Thymus (tissue), 14 donors: ENCODE measurements at places on chromosomes 16 and 17.
A peak's percentile ranks its signal among the peaks of the same experiment; 100 is the strongest.

- no peak for DNase-seq
Measured at GRCh38 chr17:74711058-74711824, 1.5 kb downstream of the CD300LF start.

DNA sequence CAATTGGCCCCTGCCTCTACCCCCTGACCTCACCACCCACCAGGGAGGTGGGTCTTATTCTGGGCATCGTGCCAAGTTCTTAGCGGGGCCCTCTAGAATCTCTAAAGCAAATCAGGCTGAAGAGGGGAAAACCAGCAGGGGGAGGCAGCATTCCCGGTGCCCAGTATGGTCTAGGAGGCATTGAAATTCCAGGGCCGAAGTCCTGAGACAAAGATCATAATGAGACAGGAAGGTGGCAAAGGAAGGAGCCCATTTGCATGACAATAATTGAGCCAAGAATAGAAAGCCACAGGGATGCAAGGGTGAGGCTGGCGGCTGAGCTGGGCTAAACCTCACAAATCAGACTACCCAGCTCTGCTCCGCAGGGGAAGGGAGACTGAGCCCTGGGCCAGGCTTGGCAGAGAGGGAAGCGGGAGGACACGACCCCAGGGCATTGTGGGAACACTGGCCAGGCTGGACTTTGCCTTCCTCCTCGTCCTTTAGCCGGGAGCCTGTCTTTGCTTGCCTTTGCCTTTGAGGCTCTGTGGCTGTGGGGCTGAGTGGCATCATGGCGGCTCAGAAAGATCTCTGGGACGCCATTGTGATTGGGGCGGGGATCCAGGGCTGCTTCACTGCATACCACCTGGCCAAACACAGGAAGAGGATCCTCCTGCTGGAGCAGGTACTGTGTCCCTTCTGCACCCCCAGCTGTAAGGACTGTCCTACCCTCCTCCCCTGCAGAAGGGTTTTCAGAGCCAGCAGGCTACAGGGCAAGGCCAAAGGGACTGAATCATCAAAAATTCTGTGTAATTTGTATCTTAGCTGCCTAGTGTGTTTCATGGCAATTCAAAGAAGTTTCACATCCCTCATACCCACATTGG lies at the start of gene PIPOX:
Gene PIPOX, plus strand, starts transcription at position 463 of the 860 bp plus-strand sequence. Its CDS starts 85 bp downstream, at position 548.
- no peak for DNase-seq

GRCh38 chr17:58189436-58190146 lies 2.9 kb upstream of the EPX start:
- no peak for DNase-seq

DNA sequence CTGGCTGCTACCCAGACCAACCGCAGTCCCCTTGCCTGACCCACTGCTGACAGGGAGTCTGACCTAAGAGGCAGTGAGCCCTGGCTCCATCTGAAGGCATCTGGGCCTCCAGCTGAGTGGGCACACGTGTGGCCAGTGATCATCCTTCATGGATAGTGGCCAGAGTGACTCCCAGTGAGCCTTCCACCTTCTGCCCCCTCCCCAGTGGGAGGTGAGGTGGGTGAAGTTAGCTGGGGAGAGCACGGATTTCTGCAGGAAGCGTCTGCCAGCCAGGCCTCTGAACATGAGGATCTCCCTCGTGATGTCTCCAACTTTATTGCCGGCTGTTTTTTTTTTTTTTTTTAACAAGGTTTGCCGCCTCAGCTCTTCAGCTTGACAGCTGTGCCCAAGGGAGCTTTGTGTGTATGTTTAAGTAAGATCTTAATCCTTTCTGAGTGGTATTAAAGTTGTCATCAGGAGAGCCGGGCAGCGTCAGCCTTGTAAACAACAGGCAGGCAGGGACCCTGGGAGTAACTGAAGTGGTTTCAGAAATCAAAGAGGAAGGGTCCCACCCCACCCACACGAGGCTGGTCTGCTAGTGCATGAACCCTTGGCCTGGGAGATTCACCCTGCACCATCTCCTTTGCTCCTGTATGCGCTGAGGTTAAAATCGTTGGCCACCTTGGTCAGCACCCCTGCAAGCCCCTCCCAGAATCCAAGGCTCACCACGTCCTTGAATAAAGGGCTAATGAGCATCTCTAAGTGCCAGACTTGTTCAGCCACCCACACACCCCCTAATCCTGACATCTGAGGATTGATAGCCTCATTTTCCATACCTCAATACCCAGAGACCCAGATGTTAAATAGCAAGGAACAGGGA lies 33.3 kb downstream of the RHBDL3 start:
- DNase-seq = no peak

GRCh38 chr16:47392081-47392480 lies 68.8 kb downstream of the ITFG1 start:
- peak; percentile 8 for DNase-seq

- DNase-seq = no peak
Measured at GRCh38 chr17:81517339-81518112, 4.9 kb upstream of the ACTG1 start.

- DNase-seq = no peak
Measured at GRCh38 chr16:85625053-85625452, 11.9 kb downstream of the GSE1 start.

GRCh38 chr16:87132361-87133014 lies 184.7 kb downstream of the C16orf95 start:
- no peak for DNase-seq

DNA sequence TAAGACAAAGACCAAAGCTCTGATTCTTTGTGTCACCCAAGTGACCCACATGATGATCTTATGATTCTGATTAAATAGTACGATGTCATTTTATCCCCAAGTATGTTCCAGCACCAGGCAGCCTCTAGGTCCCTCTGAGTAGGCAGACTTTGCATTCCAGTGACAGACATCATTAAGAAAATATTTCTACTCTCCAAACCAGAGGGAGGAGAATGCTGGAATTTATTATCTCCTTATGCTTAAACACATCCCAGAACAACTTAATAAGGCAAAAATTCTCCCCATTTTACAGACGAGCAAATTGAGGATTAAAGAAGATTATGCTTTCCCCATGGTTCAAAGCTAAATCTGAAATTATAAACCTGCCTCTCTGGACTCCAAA lies 192.8 kb upstream of the CDH11 start:
- DNase-seq = no peak

GRCh38 chr17:17500999-17501605 lies 4.9 kb upstream of the RASD1 start:
- no peak for DNase-seq

DNA sequence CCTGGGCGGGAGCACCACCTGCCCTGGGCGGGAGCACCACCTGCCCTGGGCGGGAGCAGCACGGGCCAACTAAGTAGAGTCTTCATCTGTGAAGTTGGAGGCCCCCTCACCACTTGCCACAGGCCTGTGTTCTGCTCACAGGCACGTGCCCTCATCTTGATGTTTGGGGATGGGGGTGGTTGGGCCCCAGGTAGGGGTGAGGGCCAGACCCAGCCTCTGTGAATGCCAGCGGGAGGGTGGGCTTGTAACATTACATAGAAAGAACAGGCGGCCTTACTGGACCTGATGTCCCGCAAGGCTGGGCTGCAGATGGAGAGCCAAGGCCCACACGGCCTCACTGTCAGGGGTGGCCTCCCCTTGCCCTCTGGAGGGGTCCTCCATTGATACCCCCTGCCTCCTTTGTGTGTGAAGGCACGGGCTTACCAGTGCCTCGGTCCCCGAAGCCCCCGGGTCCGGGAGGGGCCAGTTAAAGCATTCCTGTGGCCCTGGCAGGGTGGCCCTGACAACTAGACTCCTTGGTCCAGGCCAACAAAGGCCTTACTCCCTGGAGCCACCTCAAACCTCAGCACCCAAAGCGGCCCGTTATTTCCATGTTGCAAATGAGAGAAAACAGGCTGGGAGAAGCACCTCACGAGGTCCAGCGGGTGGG lies 1.1 kb upstream of the SLC16A3 start:
- DNase-seq = no peak

- DNase-seq = no peak
Measured at GRCh38 chr16:89197033-89197632, 3.2 kb downstream of the SLC22A31 start.

DNA sequence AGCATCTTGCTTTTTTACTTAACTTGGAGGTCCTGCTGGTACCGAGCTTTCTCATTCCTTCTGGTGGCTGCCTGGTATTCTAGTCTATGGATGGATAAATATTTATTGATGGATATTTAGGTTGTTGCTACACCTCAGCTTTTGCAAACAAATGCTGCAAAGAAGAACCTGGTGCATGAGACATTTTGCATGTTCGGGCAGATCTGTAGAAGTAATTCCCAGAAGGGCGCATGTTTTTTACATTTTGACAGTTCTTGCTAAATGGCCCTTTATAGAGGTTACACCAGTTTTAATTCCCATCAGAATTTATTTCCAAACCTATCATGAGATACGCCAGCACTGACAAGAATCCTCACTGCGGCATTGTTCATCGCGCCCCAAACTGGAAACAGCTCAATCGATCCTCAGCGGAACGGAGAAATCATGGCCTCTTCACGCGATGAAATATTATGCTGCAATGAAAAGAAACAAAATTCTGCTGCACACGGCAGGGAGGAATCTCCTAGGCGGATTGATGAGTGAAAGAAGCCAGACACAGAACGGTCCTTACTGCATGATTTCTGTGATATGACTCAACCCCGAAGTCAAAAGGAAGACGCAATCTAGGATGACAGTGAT lies 68.0 kb upstream of the CREBBP start:
- DNase-seq = no peak

- no peak for DNase-seq
Measured at GRCh38 chr16:4265676-4266075, 7.1 kb downstream of the TFAP4 start.

GRCh38 chr17:41278176-41278955 lies 2.9 kb downstream of the KRTAP9-7 start:
- no peak for DNase-seq

GRCh38 chr16:30858829-30859423 lies 35.0 kb downstream of the BCL7C start:
- no peak for DNase-seq

- no peak for DNase-seq
Measured at GRCh38 chr16:27314161-27314723, 468 bp downstream of the IL4R start.

DNA sequence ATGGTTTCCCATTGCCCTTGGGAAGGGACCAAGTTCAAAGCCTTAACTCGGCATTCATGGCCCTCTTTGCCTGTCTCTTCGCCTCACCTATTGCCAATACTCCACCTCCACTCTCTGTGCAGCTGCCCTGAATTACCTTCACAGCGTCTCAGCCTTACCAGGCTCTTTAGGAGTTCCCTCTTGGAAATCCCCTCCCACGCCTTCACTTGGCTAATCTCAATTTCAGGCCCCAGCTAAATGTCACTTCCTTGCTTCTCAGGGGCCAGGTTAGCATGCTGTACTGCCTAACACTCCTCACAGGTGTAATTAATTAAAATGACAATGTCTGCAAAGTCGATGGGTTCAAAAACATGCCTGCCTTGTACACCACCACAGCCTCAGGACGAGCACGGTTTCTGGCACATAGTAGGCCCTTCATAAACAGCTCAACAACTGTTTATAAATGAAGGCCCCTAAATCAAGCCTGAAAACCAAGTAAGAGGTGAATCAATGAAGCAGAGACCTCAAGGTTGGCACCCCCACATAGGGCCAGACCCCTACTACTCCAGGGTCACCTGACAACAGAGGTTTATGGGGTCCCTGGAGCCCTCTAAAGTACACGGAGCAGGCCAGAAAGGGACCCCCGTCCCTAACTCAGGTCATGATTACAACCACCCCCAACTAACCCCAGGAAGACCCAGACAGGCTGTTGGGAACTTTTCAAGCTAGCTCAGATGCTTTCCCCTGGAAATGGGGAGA lies 11.2 kb upstream of the EEF2K start:
- DNase-seq = no peak

GRCh38 chr17:39271546-39271945 lies 45.8 kb upstream of the STAC2 start:
- no peak for DNase-seq

DNA sequence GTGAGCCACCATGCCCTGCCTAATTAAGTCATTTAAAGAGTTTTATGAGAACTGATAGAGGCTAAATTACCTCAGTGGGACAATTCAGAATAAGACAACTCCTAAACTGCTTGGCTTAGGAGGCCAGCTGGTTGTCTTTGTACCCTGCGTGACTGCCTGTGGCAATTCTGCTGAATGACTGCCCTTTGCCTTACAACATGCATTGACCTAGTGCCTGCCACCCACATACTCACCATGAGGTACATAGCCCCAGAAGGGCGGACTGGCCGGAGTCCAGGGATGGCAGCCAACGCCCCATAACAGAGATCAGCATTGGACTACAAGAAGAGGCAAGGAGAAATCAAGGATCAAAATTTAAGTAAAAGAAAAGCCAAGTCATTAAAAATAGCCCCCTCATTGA lies 7.3 kb downstream of the TAT start:
- no peak for DNase-seq

DNA sequence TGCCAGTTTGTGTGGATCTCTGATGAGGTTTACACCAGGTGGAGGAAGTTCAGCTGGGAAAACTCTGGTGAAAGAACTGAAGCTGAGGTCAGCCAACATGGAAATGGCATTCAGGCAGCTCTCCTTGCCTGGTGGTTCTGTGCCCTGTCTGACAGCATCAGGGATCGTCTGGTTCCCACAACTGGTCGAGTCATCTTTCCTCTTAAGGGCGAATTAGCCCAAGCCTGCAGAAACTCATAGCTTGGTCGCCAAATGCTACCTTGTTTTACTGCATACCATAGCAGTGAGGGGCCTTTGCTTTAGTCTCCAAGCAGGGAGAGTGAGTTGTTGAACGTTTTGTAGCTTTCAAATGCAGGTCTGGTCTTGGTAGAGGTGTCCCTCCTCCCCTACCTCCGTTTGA lies 7.2 kb downstream of the PLCG2 start:
- DNase-seq = no peak

GRCh38 chr17:78377858-78378224 lies 608 bp upstream of the PGS1 start:
- no peak for DNase-seq

DNA sequence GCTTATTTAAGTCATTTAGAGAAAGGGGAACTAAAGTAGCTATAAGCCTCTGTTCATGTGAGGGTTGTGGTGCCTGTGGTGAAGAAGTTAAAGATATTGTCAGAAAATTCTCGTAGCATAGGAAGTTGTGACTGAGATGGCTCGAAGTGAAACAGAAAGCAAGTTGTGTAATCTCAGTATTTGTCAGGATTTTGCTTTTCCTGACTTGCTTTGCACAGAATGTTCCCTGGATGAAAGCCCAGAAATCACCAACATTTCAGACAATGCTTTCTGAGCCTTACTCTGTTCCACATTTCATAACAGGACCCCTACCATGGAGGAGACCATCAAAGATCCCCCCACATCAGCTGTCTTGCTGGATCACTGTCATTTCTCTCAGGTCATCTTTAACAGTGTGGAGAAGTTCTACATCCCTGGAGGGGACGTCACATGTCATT lies 10.6 kb downstream of the CALCOCO2 start:
- no peak for DNase-seq

DNA sequence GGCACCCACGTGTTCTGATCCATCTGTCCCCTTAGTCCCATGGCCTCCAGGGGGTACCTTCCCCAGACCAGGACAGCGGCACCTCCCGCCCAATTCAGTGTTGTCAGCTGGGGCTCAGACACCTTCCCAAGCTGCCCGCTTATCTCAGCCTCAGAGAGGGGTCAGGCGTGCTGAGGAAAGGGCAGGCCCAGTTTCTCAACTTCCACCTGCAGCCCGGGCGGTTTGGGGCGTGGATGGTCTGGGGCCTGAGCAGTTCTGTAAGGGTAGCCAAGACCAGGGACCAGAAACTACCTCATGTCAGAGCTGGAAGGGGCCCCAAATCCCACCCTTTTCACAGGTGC lies 5.1 kb downstream of the PLCD3 start:
- no peak for DNase-seq

- DNase-seq = no peak
Measured at GRCh38 chr17:82962163-82962720, 117.2 kb upstream of the METRNL start.

GRCh38 chr16:73197598-73197997 lies 149.7 kb upstream of the ZFHX3 start:
- DNase-seq = no peak
